ENCODE measurements at places on chromosomes 16 and 17. TPM values are rescaled to one million over a fixed set of nuclear protein-coding genes. Genes with fewer than 3 reads are reported as not detected.

- DNase-seq, result no peak
Observed at GRCh38 chr17:35900708-35901480, 20.7 kb upstream of the CCL5 start.

DNA sequence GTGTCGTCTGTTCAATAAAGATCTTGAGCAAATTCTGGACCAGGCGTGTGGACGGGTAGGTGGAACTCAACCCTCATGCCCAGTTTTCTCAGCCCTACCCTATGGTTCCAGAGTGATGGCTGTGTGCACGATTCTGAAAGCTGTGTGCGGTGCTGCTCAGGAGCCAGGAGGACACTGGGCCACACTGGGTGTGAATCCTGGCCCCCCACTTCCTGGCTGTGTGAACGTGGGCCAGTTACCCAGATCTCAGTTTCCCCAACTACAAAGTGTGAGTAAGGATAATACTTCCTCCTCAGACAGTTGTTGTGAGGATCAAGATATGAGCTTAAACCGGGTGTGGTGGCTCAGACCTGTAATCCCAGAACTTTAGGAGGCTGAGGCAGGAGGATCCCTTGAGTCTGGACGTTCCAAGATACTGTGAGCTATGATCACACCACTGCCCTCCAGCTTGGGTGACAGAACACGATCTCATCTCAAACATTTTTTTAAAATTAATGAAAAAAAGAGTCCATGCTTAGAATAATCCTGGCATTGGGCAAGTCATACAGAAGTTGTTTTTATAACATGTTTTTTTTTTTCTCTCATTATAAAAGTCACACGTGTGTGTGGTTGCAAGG, 14.7 kb upstream of the MPRIP start:
- DNase-seq, result no peak

- DNase-seq, result no peak
Observed at GRCh38 chr16:29745853-29746345, at the start of gene C16orf54. C16orf54 (minus strand) TSS chr16:29745990; CDS start chr16:29744951, 1,039 bp downstream.

- DNase-seq, result no peak
Observed at GRCh38 chr17:63698886-63699637, 863 bp downstream of the LIMD2 start.

DNA sequence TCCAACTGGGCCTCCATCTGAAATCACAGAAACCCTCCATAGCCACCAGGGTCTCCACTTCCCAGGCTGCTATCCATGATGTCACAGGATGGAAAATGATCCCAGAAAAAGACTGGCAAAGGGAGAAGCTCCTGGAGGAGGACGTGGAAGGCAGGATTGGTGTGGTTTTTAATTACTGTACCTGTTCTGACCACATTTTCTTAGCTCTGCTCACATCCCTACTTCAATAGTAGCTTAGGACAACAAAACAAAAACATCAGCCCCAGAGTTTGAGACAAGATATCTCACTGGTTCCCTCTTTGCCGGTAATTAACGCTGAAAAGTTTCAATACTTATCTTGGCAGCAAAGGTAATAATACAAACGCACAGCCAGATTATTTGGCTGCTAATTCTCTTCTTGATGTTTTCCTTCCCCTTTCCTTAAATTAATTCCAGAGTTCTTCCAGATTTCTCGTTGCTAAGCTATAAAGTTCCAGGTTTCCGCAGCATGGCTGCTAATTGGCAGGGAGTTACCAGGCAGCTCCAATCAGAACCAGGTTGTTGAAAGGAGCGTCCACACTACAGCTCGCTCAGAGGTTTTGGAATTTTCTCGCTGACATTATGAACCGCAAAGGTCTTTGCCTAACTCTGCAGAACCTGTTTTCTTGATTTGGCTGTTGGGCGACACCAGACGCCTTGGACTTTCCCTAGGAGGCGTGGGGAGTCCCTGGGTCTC, 263.4 kb downstream of the MRTFB start:
- no peak for DNase-seq

- no peak for DNase-seq
Observed at GRCh38 chr16:50072730-50073129, 7.0 kb downstream of the HEATR3 start.

- DNase-seq, result peak; percentile 7
Observed at GRCh38 chr16:72092832-72093447, 480 bp downstream of the TXNL4B start.

- no peak for DNase-seq
Observed at GRCh38 chr17:34886831-34887230, 74.4 kb downstream of the CCT6B start.

DNA sequence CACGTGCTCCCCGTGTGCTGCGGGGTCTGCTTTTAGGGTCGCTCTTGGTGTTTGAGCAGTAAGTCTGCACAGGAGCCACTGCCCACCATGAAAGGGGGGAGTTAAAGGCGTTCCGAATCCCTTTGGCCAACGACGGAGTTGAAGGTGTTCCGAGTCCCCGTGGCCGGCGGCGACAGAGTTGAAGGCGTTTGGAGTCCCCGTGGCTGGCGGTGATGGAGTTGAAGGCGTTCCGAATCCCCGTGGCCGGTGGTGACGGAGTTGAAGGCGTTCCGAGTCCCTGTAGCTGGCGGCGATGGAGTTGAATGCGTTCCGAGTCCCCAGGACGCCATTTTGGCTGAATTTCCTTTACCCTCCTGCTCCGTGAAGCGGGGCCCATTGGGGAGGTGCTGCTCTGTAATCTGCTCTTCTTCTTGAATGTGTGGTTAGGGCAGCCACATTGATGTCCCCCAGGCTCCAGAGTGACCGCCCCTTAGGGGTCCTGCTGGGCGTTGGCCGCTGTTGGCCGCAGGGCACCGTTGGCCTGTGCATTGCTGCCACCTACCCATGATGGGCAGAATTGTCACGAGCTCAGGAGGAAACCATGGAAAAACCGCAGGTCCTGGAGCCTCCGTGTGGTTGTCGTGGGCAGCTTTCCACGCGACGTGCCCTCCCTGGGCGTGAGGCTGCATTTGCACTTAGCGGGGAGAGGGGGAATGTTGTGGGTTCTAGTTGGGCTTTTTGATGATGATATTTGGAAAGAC, 73.7 kb upstream of the ZNF750 start:
- DNase-seq, result no peak

The CCDC137 gene
- polyA plus RNA-seq, result 11.4 TPM

The AOC2 gene
- 1.7 TPM for polyA plus RNA-seq

The LRRC37B gene
- polyA plus RNA-seq, result 28.6 TPM
